Left lung (tissue), 14 donors: ENCODE measurements at places on chromosomes 7 and 10. TPM values are rescaled to one million over a fixed set of nuclear protein-coding genes. Genes with fewer than 3 reads are reported as not detected.

CPN1 gene
- polyA plus RNA-seq = not detected

CRTAC1 gene
- polyA plus RNA-seq = 8.6 TPM

CDHR1 gene
- 0.10 TPM for polyA plus RNA-seq

PRKCQ gene
- polyA plus RNA-seq = 6.3 TPM

PAPOLB gene
- polyA plus RNA-seq = 0.15 TPM

PLAU gene
- 1.9 TPM for polyA plus RNA-seq

GRCh38 chr10:78688230-78688900 lies 380.4 kb upstream of the ZMIZ1 start:
- H3K27me3 ChIP-seq = no peaks in the 10 kb centered on the region
- DNase-seq = no peak
- H3K4me3 ChIP-seq = no peak overlapping the region
- no peaks in the 10 kb centered on the region for H3K4me1 ChIP-seq

- no peaks in the 10 kb centered on the region for H3K36me3 ChIP-seq
- H3K4me1 ChIP-seq = no peaks in the 10 kb centered on the region
- no peaks in the 10 kb centered on the region for H3K27me3 ChIP-seq
- no peak overlapping the region for H3K27ac ChIP-seq
- H3K4me3 ChIP-seq = no peak overlapping the region
Observed at GRCh38 chr7:7595451-7595850, 28.8 kb downstream of the MIOS start.

- H3K27me3 ChIP-seq = no peaks in the 10 kb centered on the region
- H3K36me3 ChIP-seq = no peaks in the 10 kb centered on the region
- H3K27ac ChIP-seq = no peak overlapping the region
- H3K4me1 ChIP-seq = peaks cover 11% of the 10 kb centered on the region
- DNase-seq = no peak
Observed at GRCh38 chr7:2873686-2874551, 29.8 kb upstream of the GNA12 start.

- H3K4me1 ChIP-seq = no peaks in the 10 kb centered on the region
- no peaks in the 10 kb centered on the region for H3K36me3 ChIP-seq
- no peak overlapping the region for H3K4me3 ChIP-seq
- H3K27me3 ChIP-seq = no peaks in the 10 kb centered on the region
- DNase-seq = no peak
Observed at GRCh38 chr10:62873866-62874265, 57.7 kb upstream of the EGR2 start.

- peak overlapping the region; percentile 0 for H3K27ac ChIP-seq
- H3K4me3 ChIP-seq = no peak overlapping the region
- DNase-seq = no peak
Observed at GRCh38 chr10:97718178-97718577, 4.6 kb downstream of the MARVELD1 start.

- H3K4me1 ChIP-seq = no peaks in the 10 kb centered on the region
- H3K27ac ChIP-seq = peak overlapping the region; percentile 59
- peaks cover 5% of the 10 kb centered on the region for H3K27me3 ChIP-seq
- H3K4me3 ChIP-seq = peak overlapping the region; percentile 53
Observed at GRCh38 chr7:94655126-94655847, 646 bp downstream of the SGCE start.

DNA sequence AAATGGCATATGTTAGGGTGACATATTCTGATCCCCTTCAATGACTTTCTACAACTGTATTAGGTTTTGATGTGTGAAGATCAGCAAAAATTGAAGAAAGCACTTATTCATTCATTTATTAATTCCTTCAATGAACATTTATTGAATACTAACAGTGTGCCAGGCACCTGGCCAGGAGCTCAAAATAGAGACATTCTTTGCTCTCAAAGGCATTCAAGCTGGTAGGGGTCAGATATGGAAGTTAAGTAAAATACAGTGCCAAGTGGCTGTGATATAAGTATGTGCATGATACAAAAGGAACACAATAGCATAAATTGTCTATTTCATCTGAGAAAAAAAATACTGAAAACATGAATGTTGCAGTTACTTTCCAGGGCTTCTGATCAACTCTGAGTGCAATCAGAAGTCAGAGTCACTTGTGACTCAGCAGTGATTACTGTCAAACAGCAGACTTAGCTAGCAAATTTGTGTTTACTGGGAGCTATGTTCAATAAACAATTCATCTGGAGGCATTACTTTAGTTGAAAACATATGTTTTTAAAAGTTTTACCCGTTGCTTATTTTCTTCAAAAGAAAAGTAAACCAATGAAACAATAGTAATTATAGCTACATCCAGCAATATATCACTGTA lies 60.4 kb upstream of the CACNB2 start:
- H3K36me3 ChIP-seq = no peaks in the 10 kb centered on the region
- no peak overlapping the region for H3K27ac ChIP-seq
- H3K4me3 ChIP-seq = no peak overlapping the region
- DNase-seq = no peak

DNA sequence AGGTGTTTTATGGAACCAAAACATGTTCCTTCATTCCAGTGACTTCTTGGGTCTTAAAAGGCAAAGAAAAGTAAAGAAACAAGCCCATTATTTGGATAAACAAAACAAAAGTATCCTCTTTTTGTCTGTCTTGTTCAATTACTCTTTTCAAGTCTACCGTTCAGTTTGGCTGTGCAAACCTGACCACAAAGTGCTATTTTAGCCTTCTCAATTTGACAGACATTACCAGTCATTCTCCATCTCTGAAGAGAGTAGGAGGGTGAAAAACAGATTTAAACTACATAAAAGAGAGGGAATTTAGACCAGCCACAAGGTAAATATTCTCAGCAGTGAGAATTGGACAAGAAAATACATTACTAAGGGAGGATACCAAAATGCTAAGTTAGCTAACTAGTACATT lies 145.2 kb downstream of the GRM3 start:
- no peak overlapping the region for H3K4me3 ChIP-seq
- no peaks in the 10 kb centered on the region for H3K27me3 ChIP-seq
- no peaks in the 10 kb centered on the region for H3K36me3 ChIP-seq
- no peak overlapping the region for H3K27ac ChIP-seq
- DNase-seq = no peak

- no peaks in the 10 kb centered on the region for H3K27me3 ChIP-seq
- H3K4me1 ChIP-seq = peaks cover 31% of the 10 kb centered on the region
- no peaks in the 10 kb centered on the region for H3K36me3 ChIP-seq
- H3K27ac ChIP-seq = no peak overlapping the region
- H3K4me3 ChIP-seq = no peak overlapping the region
- no peak for DNase-seq
Observed at GRCh38 chr10:30182191-30183054, 123.0 kb upstream of the JCAD start.

GRCh38 chr7:1999278-1999984 lies 233.3 kb downstream of the MAD1L1 start:
- H3K27me3 ChIP-seq = no peaks in the 10 kb centered on the region
- DNase-seq = no peak
- no peak overlapping the region for H3K4me3 ChIP-seq
- no peaks in the 10 kb centered on the region for H3K36me3 ChIP-seq

GRCh38 chr10:5504146-5505072 lies 5.0 kb upstream of the CALML5 start:
- H3K36me3 ChIP-seq = no peaks in the 10 kb centered on the region
- no peak overlapping the region for H3K4me3 ChIP-seq
- no peak overlapping the region for H3K27ac ChIP-seq
- H3K4me1 ChIP-seq = no peaks in the 10 kb centered on the region

DNA sequence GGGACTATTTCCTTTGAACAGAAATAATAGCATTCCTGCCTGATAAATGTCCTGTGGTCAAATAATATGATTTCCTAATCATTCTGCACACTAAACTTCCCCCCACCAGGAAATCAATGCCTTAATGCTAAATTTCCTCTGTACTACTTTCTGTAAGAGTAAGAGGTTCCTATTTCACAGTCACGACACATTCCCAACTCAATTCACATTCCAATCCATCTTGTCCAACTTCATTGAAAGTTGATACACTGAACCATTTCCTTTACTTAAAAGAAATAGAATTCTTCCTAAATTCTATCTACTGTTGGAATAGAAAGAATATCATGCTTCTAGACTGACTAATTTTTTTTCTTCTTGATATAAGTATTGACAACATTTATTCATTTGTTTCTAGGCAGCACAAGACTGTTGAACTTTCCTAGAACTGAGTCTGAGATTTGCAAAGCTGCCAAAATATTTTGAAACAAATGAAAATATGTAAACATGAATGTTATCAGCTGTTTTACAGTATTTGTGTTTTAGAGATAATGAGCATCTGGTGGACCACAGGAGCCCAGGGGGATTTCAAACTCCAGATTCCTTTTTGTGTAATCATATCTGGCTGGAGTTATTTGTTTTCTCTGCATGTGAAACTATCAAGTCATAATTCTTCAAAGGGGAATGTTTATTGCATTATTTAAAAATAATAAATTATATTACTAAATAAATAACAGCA lies 121.5 kb downstream of the TPST1 start:
- H3K4me3 ChIP-seq = no peak overlapping the region
- DNase-seq = no peak
- H3K27me3 ChIP-seq = no peaks in the 10 kb centered on the region

GRCh38 chr10:14192746-14193145 lies 138.0 kb downstream of the FRMD4A start:
- no peak overlapping the region for H3K27ac ChIP-seq
- no peaks in the 10 kb centered on the region for H3K4me1 ChIP-seq
- no peak overlapping the region for H3K4me3 ChIP-seq

- H3K27me3 ChIP-seq = no peaks in the 10 kb centered on the region
- no peak for DNase-seq
- no peaks in the 10 kb centered on the region for H3K36me3 ChIP-seq
- no peak overlapping the region for H3K4me3 ChIP-seq
Observed at GRCh38 chr7:17209101-17209500, 89.4 kb upstream of the AHR start.

- H3K27me3 ChIP-seq = no peaks in the 10 kb centered on the region
- no peak overlapping the region for H3K4me3 ChIP-seq
- no peaks in the 10 kb centered on the region for H3K4me1 ChIP-seq
- H3K27ac ChIP-seq = no peak overlapping the region
- no peaks in the 10 kb centered on the region for H3K36me3 ChIP-seq
Observed at GRCh38 chr7:156220701-156221100, 408.4 kb upstream of the SHH start.

DNA sequence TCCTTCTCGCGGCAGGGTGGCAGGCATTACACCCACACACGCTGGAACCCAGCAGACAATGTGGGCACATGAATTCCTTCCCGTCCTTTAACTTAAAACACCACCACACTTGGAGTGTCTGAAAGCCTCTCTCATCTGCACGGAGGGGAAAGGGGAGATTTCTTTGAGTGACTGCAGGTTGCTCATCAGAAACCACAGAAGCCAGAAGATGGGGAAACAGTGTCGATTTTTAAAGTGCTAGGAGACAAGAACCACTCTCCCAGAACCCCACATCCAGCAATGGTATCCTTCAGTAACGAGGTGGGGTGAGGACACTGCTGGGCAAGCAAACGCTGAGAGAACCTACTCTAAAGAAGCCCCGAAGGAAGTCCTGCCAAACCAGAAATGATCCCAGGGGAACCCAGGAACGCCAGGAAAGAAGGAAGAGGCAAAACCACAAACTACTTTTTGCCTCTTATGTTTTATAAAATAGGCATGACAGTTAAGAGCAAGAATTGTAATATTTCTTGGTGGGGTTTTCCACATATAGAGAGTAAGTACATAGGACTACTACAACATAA lies 254.3 kb downstream of the ELFN1 start:
- H3K27ac ChIP-seq = no peak overlapping the region
- H3K27me3 ChIP-seq = no peaks in the 10 kb centered on the region
- H3K4me1 ChIP-seq = no peaks in the 10 kb centered on the region
- peaks cover 11% of the 10 kb centered on the region for H3K36me3 ChIP-seq
- DNase-seq = no peak
